ENCODE measurements at places on chromosomes 1 and 21. TPM values are rescaled to one million over a fixed set of nuclear protein-coding genes. Genes with fewer than 3 reads are reported as not detected.
A peak's percentile ranks its signal among the peaks of the same experiment; 100 is the strongest.

Gene UMODL1
- total RNA-seq: not detected

Gene CELSR2
- 3.6 TPM for total RNA-seq

Gene USH2A
- total RNA-seq: not detected

Gene LCE7A
- not detected for total RNA-seq

Gene PLA2G2C
- not detected for total RNA-seq

Gene VAMP4
- 3.6 TPM for total RNA-seq

DNA sequence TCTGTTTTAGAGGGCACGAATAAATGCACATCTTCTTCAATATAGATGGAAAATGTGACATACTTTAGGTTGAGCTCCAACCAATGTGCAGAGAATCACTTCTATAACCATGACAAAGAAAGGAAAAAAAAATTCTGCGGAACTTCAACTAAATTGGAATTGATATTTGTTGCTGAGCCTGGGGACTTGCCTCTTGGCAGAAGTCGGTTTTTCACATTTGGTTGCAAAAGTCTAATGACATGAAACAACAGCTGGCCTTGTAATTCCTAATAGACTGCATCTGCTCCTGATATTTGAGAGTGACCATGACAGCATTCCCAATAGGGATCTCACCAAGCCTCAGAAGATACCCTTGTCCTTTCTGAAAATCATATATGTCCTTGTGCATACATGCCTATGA lies 112.8 kb downstream of the PRRX1 start:
- no peak overlapping the region for H3K4me3 ChIP-seq
- H3K27ac ChIP-seq: no peak overlapping the region
- no peaks in the 10 kb centered on the region for H3K27me3 ChIP-seq
- H3K4me1 ChIP-seq: no peaks in the 10 kb centered on the region

- no peak for DNase-seq
- no peaks in the 10 kb centered on the region for H3K4me1 ChIP-seq
- H3K27ac ChIP-seq: no peak overlapping the region
- H3K36me3 ChIP-seq: no peaks in the 10 kb centered on the region
Observed at GRCh38 chr1:160753594-160753993, 14.5 kb downstream of the SLAMF7 start.

DNA sequence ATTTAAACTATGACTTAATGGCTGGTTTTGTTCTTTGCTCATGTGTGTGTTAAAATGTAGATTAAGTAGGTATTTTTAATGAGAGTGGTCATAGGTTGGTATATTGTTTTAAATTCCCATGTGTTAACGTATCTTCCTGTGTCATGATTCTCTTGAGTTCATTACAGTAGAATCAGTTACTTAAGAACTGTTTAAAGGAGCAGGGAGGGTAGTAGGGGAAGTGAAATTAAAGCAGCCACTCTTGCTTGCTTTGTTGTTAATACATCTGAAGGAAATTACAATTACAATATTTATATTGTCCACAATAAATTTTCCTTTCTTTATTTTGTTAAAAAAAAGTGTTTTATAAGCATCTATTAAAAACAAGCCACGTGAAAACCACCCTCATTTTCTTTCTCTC lies 119.2 kb upstream of the KIAA1614 start:
- no peaks in the 10 kb centered on the region for H3K36me3 ChIP-seq
- no peaks in the 10 kb centered on the region for H3K4me1 ChIP-seq
- H3K4me3 ChIP-seq: no peak overlapping the region
- H3K27me3 ChIP-seq: no peaks in the 10 kb centered on the region

GRCh38 chr1:235873045-235873444 lies 6.3 kb upstream of the LYST start:
- H3K36me3 ChIP-seq: no peaks in the 10 kb centered on the region
- H3K27ac ChIP-seq: no peak overlapping the region
- no peaks in the 10 kb centered on the region for H3K27me3 ChIP-seq
- no peak for DNase-seq

- H3K4me1 ChIP-seq: no peaks in the 10 kb centered on the region
- no peaks in the 10 kb centered on the region for H3K27me3 ChIP-seq
- no peak overlapping the region for H3K4me3 ChIP-seq
- no peak for DNase-seq
- no peak overlapping the region for H3K27ac ChIP-seq
Observed at GRCh38 chr1:242065813-242066212, 66.9 kb upstream of the MAP1LC3C start.

- H3K27me3 ChIP-seq: no peaks in the 10 kb centered on the region
- H3K4me3 ChIP-seq: peak overlapping the region; percentile 70
- H3K4me1 ChIP-seq: peaks cover 9% of the 10 kb centered on the region
- DNase-seq: no peak
- no peak overlapping the region for H3K27ac ChIP-seq
- no peaks in the 10 kb centered on the region for H3K36me3 ChIP-seq
Observed at GRCh38 chr1:223364685-223365382, 858 bp upstream of the SUSD4 start.

GRCh38 chr1:29835874-29836273 lies 599.6 kb downstream of the PTPRU start:
- no peaks in the 10 kb centered on the region for H3K36me3 ChIP-seq
- no peaks in the 10 kb centered on the region for H3K4me1 ChIP-seq
- no peak overlapping the region for H3K4me3 ChIP-seq
- no peak for DNase-seq
- no peaks in the 10 kb centered on the region for H3K27me3 ChIP-seq
- H3K27ac ChIP-seq: no peak overlapping the region

DNA sequence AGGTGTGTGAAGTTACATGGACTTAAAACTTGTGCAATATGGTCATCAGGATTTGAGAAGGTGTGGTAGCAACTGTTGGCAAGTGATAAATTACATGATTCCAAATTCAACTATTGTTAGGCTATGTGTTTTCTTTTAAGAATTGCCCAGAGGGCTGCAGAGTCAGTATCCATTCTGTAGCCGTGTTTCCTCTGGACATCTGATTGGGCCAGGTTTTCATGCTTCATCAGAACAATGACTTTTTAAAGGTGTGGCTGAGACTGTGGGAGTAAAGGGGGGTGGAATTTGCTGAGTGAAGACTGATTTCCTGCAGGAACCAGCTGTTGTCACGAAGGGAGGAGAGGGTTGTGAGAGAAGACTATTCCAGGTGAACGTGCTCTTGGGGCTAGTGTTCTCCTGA lies 1.7 kb upstream of the HRNR start:
- no peak overlapping the region for H3K27ac ChIP-seq
- no peaks in the 10 kb centered on the region for H3K27me3 ChIP-seq
- no peaks in the 10 kb centered on the region for H3K4me1 ChIP-seq

- no peak for DNase-seq
- no peaks in the 10 kb centered on the region for H3K27me3 ChIP-seq
- H3K27ac ChIP-seq: no peak overlapping the region
- no peaks in the 10 kb centered on the region for H3K36me3 ChIP-seq
- H3K4me3 ChIP-seq: no peak overlapping the region
- no peaks in the 10 kb centered on the region for H3K4me1 ChIP-seq
Observed at GRCh38 chr1:33872275-33872674, 8.4 kb downstream of the HMGB4 start.

DNA sequence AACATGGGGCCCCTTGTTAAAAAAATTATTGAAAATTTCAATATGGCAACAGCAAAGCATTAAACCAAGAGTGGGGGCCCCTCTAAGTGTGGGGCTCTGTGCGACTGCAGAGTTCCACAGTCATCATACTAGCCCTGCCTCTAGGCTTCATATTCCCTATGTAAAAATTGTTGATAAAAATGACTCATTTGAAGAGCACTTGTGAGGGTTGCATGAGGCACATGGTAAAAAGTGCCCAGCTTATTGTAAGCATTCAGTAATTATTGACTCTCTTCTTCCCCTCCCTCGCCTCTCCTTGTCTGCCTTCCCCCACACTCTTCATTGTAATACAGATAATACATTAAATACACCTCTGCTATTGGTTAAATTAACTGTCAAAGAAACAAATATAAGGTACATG lies 86.7 kb upstream of the PTBP2 start:
- no peak overlapping the region for H3K27ac ChIP-seq
- H3K36me3 ChIP-seq: no peaks in the 10 kb centered on the region
- no peaks in the 10 kb centered on the region for H3K27me3 ChIP-seq
- DNase-seq: no peak

GRCh38 chr1:200737647-200738291 lies 924 bp upstream of the CAMSAP2 start:
- H3K27ac ChIP-seq: peak overlapping the region; percentile 100
- H3K36me3 ChIP-seq: no peaks in the 10 kb centered on the region
- no peaks in the 10 kb centered on the region for H3K4me1 ChIP-seq
- H3K4me3 ChIP-seq: peak overlapping the region; percentile 99

GRCh38 chr1:240806200-240806745 lies 194.3 kb upstream of the GREM2 start:
- no peak overlapping the region for H3K27ac ChIP-seq
- H3K4me3 ChIP-seq: no peak overlapping the region
- DNase-seq: no peak
- H3K4me1 ChIP-seq: no peaks in the 10 kb centered on the region

- H3K27me3 ChIP-seq: no peaks in the 10 kb centered on the region
- peaks cover 6% of the 10 kb centered on the region for H3K4me1 ChIP-seq
- H3K27ac ChIP-seq: no peak overlapping the region
- DNase-seq: no peak
Observed at GRCh38 chr1:227730630-227731151, 4.4 kb downstream of the JMJD4 start.

DNA sequence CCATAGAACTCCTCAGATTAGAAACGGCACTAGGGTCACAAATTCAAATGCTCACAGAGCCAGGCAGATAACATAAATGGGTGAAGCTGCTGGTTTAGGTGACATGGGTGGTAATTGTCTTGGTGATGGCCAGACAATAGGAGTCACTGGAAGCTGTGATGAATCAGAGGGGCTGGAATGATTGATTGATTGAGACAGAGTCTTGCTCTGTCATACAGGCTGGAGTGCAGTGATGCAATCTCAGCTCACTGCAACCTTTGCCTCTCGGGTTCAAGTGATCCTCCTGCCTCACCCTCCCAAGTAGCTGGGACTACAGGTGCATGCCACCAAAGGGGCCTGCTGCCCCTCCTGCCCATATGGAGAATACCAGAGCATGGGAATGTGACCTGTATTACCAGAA lies 63.0 kb downstream of the HIVEP3 start:
- H3K36me3 ChIP-seq: no peaks in the 10 kb centered on the region
- no peak overlapping the region for H3K4me3 ChIP-seq
- no peak for DNase-seq
- no peaks in the 10 kb centered on the region for H3K27me3 ChIP-seq

GRCh38 chr1:156394835-156395461 lies 25.9 kb downstream of the RHBG start:
- H3K27me3 ChIP-seq: no peaks in the 10 kb centered on the region
- no peaks in the 10 kb centered on the region for H3K36me3 ChIP-seq
- no peak overlapping the region for H3K27ac ChIP-seq
- no peak for DNase-seq
- no peaks in the 10 kb centered on the region for H3K4me1 ChIP-seq

- no peak overlapping the region for H3K4me3 ChIP-seq
- H3K36me3 ChIP-seq: peaks cover 7% of the 10 kb centered on the region
- H3K4me1 ChIP-seq: peaks cover 2% of the 10 kb centered on the region
- H3K27me3 ChIP-seq: no peaks in the 10 kb centered on the region
- DNase-seq: no peak
- peak overlapping the region; percentile 22 for H3K27ac ChIP-seq
Observed at GRCh38 chr1:154463512-154463990, 38.5 kb upstream of the TDRD10 start.

DNA sequence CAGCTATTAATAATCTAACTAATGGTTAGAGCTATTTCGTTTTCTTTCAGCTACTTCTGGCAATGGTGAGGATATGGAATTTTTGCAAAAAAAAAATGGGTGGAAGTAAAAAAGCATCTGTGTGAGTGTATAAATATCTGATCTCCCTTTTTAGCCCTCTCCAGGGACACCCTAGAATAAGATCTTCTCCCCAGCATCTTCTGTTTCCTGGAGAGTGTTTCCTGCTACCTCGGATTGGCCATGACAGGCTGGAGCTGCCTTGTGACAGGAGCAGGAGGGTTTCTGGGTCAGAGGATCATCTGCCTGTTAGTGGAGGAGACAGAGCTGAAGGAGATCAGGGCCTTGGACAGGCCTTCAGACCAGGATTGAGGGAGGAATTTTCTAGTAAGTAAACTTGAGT lies 23.8 kb downstream of the HSD3B2 start:
- no peaks in the 10 kb centered on the region for H3K4me1 ChIP-seq
- no peaks in the 10 kb centered on the region for H3K27me3 ChIP-seq
- H3K27ac ChIP-seq: no peak overlapping the region
- H3K4me3 ChIP-seq: no peak overlapping the region

DNA sequence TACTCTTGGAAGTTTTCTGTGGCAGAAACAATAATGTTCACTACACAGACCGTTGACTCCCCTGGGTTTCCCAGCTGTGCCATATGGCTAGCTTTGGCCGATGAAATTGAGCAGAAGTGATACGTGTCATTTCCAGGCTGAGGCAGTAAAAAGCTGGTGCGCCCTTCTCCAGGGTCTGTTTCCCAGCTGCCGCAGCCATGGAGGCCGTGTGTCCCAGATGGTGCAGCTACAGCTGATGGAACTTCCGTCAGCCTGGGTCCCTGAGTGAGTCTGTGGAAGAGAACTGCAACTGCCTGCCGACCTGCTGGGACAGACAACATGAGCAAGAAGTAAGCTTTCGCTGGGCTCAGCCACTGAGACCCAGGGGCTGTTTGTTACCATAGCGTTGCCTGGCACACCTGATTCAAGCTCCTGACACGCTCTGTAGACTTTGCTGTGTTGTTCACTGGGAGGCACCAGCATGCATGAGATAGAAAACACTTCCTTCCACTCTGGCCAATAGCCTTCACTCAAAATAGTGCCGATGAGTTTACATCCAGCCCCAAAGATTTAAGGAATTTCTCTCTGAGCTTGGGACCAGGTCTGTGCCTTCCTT lies 116.3 kb upstream of the SLC25A33 start:
- H3K27ac ChIP-seq: no peak overlapping the region
- H3K4me3 ChIP-seq: no peak overlapping the region
- H3K4me1 ChIP-seq: no peaks in the 10 kb centered on the region

- H3K4me1 ChIP-seq: peaks cover 7% of the 10 kb centered on the region
- no peaks in the 10 kb centered on the region for H3K36me3 ChIP-seq
- H3K27me3 ChIP-seq: no peaks in the 10 kb centered on the region
- DNase-seq: no peak
- H3K27ac ChIP-seq: no peak overlapping the region
- no peak overlapping the region for H3K4me3 ChIP-seq
Observed at GRCh38 chr1:171913385-171913784, 72.1 kb downstream of the DNM3 start.

GRCh38 chr1:236875975-236876374 lies 80.9 kb downstream of the MTR start:
- H3K36me3 ChIP-seq: peaks cover 52% of the 10 kb centered on the region
- H3K27ac ChIP-seq: no peak overlapping the region
- H3K4me3 ChIP-seq: no peak overlapping the region
- no peaks in the 10 kb centered on the region for H3K27me3 ChIP-seq
- no peak for DNase-seq

GRCh38 chr1:2150801-2151200 lies 43.8 kb downstream of the FAAP20 start:
- no peak for DNase-seq
- H3K27ac ChIP-seq: no peak overlapping the region
- H3K36me3 ChIP-seq: no peaks in the 10 kb centered on the region
- no peaks in the 10 kb centered on the region for H3K27me3 ChIP-seq
- H3K4me1 ChIP-seq: no peaks in the 10 kb centered on the region

GRCh38 chr1:215544566-215544965 lies 22.5 kb upstream of the KCTD3 start:
- H3K4me1 ChIP-seq: no peaks in the 10 kb centered on the region
- no peak for DNase-seq
- no peak overlapping the region for H3K4me3 ChIP-seq
- H3K27me3 ChIP-seq: no peaks in the 10 kb centered on the region

GRCh38 chr1:167667536-167667935 lies 37.5 kb downstream of the RCSD1 start:
- H3K36me3 ChIP-seq: no peaks in the 10 kb centered on the region
- no peak for DNase-seq
- no peak overlapping the region for H3K4me3 ChIP-seq
- no peak overlapping the region for H3K27ac ChIP-seq
- no peaks in the 10 kb centered on the region for H3K4me1 ChIP-seq
